ENCODE measurements at places on chromosomes 7 and 10.

GRCh38 chr10:124685261-124685660 lies 58.9 kb downstream of the FAM53B start:
- DNase-seq, result no peak

GRCh38 chr7:153496257-153496656 lies 555.9 kb upstream of the DPP6 start:
- no peak for DNase-seq

GRCh38 chr10:69825604-69826003 lies 23.9 kb downstream of the COL13A1 start:
- DNase-seq, result no peak

- no peak for DNase-seq
Measured at GRCh38 chr7:732556-732955, 5.5 kb upstream of the PRKAR1B start.

DNA sequence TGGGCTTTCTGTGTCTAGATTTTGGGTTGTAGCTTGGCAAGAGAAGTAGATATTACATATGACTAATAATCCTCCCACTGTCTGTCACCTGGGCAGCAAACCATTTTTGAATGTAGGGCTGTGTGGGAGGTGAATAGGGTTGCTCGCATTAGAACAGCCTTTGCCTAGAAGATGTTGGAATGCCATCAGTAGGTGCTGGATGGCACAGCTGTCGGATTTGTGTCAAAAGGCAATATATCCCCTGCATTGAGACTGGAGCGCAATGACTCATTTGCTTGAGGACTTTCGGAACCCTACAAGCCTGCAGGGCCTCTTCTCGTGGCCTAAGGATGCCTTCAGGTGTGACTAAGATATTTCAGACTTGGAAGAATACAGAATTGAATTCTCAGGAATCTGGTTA lies 323.8 kb downstream of the GPR158 start:
- DNase-seq, result no peak

DNA sequence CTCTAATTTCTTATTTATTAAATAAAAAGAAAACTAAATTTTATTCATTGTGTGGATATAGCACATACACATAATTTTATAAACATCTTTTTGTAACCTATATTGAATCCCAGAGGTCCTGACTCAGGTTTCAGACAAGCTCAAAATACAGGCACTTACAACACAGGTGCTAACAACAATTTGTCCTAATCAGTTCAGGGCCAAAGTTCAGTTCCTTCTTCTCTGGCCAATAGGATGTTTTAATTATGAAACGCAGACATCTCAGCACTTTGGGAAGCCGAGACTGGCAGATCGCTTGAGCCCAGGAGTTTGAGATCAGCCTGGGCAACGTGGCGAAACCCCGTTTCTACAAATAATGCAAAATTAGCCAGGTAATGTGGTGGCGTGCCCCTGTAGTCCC lies 15.0 kb downstream of the RPA3 start:
- DNase-seq, result no peak

DNA sequence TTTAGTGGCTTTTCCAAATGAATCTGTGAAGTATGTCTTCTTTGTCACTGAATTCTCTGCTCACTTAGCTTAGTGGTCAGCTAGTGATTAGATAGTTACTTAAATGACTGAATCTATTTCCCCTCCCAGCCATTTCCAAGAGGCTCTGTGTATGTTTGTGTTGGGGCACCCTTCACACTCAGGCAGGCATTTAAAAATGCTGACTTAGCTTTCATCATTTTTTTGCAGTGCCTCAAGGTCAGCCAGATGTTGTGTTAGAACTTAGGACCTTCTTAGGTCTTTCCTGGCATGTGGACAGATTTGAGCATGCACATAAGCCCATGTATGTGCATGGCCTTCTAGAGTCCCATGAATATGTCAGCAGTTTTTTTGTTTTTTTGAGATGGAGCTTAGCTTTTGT lies 25.4 kb upstream of the HHEX start:
- DNase-seq, result no peak

GRCh38 chr7:8378349-8379019 lies 54.9 kb upstream of the NXPH1 start:
- no peak for DNase-seq

GRCh38 chr10:3425716-3426115 lies 253.1 kb upstream of the PITRM1 start:
- DNase-seq, result no peak

DNA sequence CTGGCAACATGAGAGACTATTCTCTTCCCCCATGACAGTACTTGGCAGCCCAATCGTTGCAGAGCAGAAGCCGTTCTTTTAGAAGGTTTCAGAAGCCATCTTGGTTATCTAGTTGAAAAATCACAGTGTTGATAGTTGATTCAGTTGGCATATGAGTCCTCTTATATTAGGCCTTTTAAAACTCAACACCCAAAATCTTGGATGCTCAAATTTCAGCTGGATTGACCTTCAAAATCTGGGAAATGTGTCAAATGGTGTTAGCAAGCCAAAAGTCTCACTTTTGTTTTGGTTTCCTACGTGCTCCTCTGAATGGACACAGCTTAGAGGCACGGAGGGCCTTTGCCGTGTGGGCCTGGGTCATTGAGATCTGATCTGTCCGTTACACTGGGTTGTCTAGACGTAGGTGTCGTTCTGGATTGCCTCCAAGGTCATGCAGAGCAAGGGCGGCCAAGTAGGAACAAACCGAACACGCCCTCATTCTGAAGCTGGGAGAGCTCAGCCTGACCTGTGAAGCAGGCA lies 59.3 kb upstream of the BMPER start:
- DNase-seq, result no peak
